Thoracic aorta (tissue), 2 donors: ENCODE measurements at places on chromosomes 6 and 20. TPM values are rescaled to one million over a fixed set of nuclear protein-coding genes. Genes with fewer than 3 reads are reported as not detected.

GRCh38 chr6:57173886-57174510 lies 1.9 kb downstream of the BAG2 start:
- no peaks in the 10 kb centered on the region for H3K27me3 ChIP-seq
- H3K4me1 ChIP-seq: peaks cover 42% of the 10 kb centered on the region
- no peaks in the 10 kb centered on the region for H3K36me3 ChIP-seq

GRCh38 chr20:3767110-3767426 lies 485 bp downstream of the ADISSP start:
- H3K27ac ChIP-seq: no peak overlapping the region
- H3K4me1 ChIP-seq: peaks cover 26% of the 10 kb centered on the region
- no peak for DNase-seq
- peak overlapping the region; percentile 76 for H3K4me3 ChIP-seq
- H3K27me3 ChIP-seq: no peaks in the 10 kb centered on the region
- no peaks in the 10 kb centered on the region for H3K36me3 ChIP-seq

DNA sequence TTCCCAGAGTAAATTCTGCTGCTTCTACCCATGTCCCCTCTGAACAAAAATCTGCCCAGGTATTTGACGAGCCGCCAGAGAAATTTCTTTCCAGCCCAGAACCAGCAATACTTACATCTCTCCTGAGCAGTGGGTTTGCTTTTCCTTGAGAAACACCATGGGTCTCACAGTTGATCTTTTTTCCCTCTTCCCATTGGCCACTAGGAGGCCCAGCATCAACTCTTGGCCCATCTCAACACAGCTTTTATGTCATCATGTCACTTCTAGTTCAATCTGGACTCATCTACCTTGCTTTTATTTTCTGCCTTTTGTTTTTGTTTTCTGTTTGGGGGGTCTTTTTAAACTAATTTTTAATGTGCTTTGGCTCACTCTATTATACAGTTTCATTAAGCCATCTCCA lies 18.8 kb downstream of the MAFB start:
- no peak overlapping the region for H3K4me3 ChIP-seq
- DNase-seq: no peak
- H3K36me3 ChIP-seq: no peaks in the 10 kb centered on the region
- no peak overlapping the region for H3K27ac ChIP-seq
- no peaks in the 10 kb centered on the region for H3K4me1 ChIP-seq

The ZBP1 gene
- total RNA-seq: 4.1 TPM

The DCDC2 gene
- total RNA-seq: not detected

GRCh38 chr6:163412341-163412740 lies 2.2 kb upstream of the QKI start:
- peak overlapping the region; percentile 98 for H3K27ac ChIP-seq
- H3K27me3 ChIP-seq: no peaks in the 10 kb centered on the region
- H3K4me1 ChIP-seq: no peaks in the 10 kb centered on the region
- H3K4me3 ChIP-seq: peak overlapping the region; percentile 78
- DNase-seq: no peak

DNA sequence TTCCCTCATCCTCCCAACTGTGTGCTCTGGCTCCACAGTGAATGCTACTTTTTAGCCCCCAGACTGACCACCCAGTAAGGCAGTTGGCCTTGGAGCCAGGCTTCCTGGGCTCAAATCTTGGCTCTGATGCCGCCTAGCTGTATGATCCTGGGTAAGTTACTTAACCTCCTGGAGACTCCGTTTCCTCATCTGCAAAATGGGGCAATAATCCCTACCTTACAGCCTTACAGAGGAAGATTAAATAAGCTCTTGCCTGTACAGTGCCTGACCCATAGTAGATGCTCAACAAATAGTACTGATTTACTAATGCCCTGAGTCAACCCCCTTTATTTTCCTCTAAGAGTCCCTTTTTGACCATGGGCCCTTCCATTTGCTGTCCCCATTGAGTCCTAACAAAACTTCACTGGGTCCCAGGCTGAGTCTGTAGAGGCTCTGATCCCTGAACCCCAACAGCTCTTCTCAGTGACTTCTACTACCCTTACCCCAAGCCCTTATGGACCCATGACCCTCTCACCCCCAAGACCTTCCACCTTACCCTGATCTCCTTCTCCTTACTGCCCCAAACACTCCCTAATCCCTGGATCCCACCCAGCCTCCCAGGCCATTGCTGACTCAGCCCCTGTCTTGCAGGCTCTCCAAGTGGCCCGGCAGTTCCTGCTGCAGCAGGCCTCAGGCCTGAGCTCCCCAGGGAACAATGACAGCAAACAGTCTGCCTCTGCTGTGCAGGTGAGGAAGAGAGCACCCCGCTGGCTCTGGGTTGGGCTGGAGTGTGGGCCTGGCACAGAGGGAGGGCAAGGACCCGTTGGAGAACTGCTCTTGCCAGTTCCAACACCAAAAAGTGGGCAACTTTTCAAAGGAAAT lies 31.4 kb downstream of the FOXP4 start:
- H3K27me3 ChIP-seq: no peaks in the 10 kb centered on the region
- peaks cover 25% of the 10 kb centered on the region for H3K4me1 ChIP-seq
- no peaks in the 10 kb centered on the region for H3K36me3 ChIP-seq
- no peak overlapping the region for H3K4me3 ChIP-seq

DNA sequence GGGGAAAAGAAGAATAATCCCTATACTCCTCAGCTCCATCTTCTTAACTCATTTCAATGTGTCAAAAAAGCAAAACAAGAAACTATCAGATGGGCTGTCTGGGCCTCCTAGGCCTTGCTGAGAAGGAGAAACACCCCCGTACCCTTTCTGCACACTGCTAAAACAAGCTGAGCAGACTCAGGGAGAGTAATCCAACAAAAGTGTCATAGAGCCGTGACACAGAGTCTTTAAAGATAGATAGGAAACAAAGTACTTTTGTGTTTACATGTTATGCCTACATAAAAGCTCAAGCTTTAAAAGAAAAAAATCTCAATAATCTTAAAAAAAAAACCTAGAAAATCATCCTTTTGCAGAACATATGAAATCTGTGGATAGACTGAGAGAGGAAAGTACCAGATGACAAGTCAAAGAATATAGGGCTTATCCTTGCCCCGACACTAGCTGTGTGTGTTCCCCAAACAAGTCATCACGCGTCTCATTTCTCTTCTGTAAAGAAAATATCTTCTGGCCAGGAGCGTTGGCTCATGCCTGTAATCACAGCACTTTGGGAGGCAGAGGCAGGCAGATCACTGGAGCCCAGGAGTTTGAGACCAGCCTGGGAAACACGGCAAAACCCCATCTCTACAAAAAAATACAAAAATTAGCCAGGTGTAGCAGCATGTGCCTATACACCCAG lies 81.3 kb downstream of the MAP3K5 start:
- no peaks in the 10 kb centered on the region for H3K27me3 ChIP-seq
- no peak for DNase-seq
- peak overlapping the region; percentile 67 for H3K27ac ChIP-seq
- peaks cover 58% of the 10 kb centered on the region for H3K4me1 ChIP-seq
- H3K4me3 ChIP-seq: peak overlapping the region; percentile 19
- H3K36me3 ChIP-seq: peaks cover 4% of the 10 kb centered on the region

The SOX4 gene
- total RNA-seq: 22.1 TPM

DNA sequence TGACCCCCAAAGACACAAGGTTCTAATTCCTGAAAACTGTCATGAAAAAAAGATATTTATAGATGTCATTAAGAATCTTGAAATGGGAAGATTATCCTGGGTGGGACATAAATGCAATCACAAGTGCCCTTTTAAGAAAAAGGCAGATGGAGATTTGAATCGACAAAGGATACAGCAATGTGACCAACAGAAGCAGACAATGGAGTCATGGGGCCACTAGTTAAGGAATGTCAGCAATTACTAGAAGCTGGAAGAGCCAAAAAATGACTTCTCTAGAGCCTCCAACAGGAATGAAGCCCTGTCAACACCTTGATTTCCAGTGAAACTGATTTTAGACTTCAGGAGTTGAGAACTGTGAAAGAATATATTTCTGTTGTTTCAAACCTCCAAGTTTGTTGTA lies 448.5 kb downstream of the MEI4 start:
- no peaks in the 10 kb centered on the region for H3K27me3 ChIP-seq
- no peaks in the 10 kb centered on the region for H3K36me3 ChIP-seq
- no peak for DNase-seq
- no peak overlapping the region for H3K4me3 ChIP-seq

The HUS1B gene
- total RNA-seq: 0.71 TPM

DNA sequence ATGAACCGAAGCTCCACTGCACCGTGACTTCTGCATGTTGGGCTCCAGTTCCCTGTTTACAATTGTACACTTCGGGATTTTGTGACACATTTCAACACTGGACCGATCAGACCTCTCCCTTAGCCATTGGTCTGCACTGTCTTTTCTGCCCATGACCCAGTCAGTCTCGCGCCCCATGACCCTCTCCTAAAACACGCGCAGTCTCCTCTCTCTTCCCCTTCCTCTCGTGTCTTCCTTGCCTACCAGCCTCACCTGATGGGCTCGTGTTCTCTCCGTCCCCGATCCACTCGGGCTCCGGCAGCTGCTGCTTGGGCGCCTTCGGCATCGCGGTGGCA lies 535 bp upstream of the ABCF1 start:
- H3K4me3 ChIP-seq: peak overlapping the region; percentile 89
- peaks cover 11% of the 10 kb centered on the region for H3K4me1 ChIP-seq
- no peak for DNase-seq
- H3K27me3 ChIP-seq: no peaks in the 10 kb centered on the region

The GSTA3 gene
- not detected for total RNA-seq

GRCh38 chr20:34022839-34023234 lies 29.1 kb downstream of the RALY start:
- peaks cover 65% of the 10 kb centered on the region for H3K4me1 ChIP-seq
- H3K27ac ChIP-seq: no peak overlapping the region
- no peaks in the 10 kb centered on the region for H3K36me3 ChIP-seq

The ZC3H12D gene
- total RNA-seq: 3.8 TPM

The GJA10 gene
- total RNA-seq: not detected

GRCh38 chr20:41011551-41012067 lies 17.0 kb upstream of the TOP1 start:
- DNase-seq: no peak
- H3K27me3 ChIP-seq: no peaks in the 10 kb centered on the region
- no peak overlapping the region for H3K27ac ChIP-seq
- no peak overlapping the region for H3K4me3 ChIP-seq
- H3K36me3 ChIP-seq: no peaks in the 10 kb centered on the region
- H3K4me1 ChIP-seq: peaks cover 3% of the 10 kb centered on the region

- peaks cover 9% of the 10 kb centered on the region for H3K4me1 ChIP-seq
- no peak overlapping the region for H3K4me3 ChIP-seq
- no peaks in the 10 kb centered on the region for H3K36me3 ChIP-seq
- no peak for DNase-seq
- no peak overlapping the region for H3K27ac ChIP-seq
- H3K27me3 ChIP-seq: no peaks in the 10 kb centered on the region
Observed at GRCh38 chr6:6407071-6407741, 86.7 kb upstream of the F13A1 start.

DNA sequence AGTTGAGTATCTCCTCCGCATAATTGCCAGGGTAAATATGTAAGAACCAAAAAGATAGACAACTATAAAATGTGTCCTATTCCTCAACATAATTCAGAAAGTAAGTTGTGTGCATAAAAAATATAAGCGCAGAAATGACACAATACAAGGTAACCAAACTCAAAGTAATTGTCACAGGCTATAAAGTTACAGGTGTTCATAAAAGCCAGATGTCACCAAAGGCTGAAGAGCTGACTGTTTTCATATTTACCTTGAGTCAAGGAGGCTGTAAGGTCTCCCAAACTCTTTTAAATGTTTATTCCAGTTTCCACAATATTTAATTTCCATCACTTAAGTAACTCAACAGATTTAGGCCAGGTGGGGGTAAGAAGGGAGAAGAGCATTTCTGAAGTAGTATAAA lies 192.2 kb upstream of the MARCKS start:
- no peak overlapping the region for H3K27ac ChIP-seq
- no peaks in the 10 kb centered on the region for H3K36me3 ChIP-seq
- DNase-seq: no peak
- H3K27me3 ChIP-seq: no peaks in the 10 kb centered on the region
- H3K4me1 ChIP-seq: no peaks in the 10 kb centered on the region
- H3K4me3 ChIP-seq: no peak overlapping the region

The CD83 gene
- 1.1 TPM for total RNA-seq

The CD93 gene
- 163 TPM for total RNA-seq

GRCh38 chr20:41231136-41231535 lies 86.4 kb downstream of the ZHX3 start:
- H3K4me1 ChIP-seq: peaks cover 53% of the 10 kb centered on the region
- DNase-seq: no peak
- no peaks in the 10 kb centered on the region for H3K27me3 ChIP-seq
- no peaks in the 10 kb centered on the region for H3K36me3 ChIP-seq

DNA sequence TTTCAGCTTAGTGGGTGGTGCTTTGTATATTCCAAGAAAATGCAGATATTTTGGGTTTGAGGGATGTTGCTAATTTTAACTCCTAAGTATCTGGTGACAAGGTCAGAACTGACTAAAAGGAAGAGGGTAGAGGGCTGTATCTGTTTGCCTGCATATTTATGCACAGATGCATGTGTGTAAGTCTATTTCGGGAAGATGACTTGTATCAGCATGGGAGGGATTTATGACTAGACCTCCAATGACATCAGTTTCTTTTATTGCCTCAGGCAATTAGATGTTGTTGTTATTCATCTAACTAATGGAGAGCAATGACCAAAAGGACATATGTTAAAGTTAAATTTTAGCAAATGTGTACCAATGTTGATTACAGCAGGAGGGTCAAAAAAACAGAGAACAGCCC lies 734.3 kb downstream of the QKI start:
- H3K27me3 ChIP-seq: no peaks in the 10 kb centered on the region
- no peak overlapping the region for H3K27ac ChIP-seq
- DNase-seq: no peak
- H3K4me1 ChIP-seq: no peaks in the 10 kb centered on the region

The PPARD gene
- total RNA-seq: 38.4 TPM

The C6orf132 gene
- 2.4 TPM for total RNA-seq
